ENCODE measurements at places on chromosomes 3 and 15. TPM values are rescaled to one million over a fixed set of nuclear protein-coding genes. Genes with fewer than 3 reads are reported as not detected.

GRCh38 chr15:64333986-64334929 lies 21.7 kb downstream of the CSNK1G1 start:
- no peak for DNase-seq

DNA sequence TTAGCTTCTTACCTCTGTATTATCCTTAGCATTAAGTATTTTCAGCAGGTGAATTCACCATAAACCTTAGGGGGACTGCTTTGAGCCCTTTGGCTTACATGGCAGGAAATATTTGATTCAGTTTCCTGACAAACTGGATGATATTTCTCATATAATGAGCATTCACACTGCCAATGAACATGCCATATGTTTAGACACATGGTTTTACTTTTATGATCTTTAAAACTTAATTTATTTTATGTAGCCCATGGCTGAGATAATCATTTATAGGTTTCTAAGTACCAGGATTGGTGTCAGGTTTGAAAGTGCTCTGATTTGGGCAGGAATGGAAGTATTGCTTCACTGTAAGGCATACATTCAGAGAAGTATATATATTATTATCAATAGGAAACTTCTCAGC lies 319.1 kb downstream of the ZPLD1 start:
- no peak for DNase-seq

GRCh38 chr3:138691351-138691750 lies 82.8 kb downstream of the FAIM start:
- no peak for DNase-seq

DNA sequence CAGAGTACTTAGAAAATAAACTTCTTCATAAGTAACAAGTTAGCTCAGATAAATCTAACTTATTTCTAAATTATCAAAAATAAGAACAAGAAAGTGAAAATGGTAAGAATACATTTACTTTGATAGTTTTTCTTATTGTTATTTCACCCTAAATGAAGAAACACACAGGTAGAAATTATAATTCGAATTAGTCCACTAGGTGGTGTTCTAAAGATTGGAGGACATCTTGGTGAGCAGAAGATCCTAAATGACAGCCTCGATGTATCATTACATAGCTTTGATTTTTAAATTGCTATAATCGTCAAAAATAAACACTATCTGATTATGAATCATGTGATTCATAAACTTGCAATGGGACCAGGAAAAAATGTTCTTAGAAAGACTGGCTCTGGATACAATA lies 280.8 kb upstream of the UBE2E2 start:
- DNase-seq: no peak

- DNase-seq: no peak
Measured at GRCh38 chr3:17544632-17545031, 197.8 kb downstream of the TBC1D5 start.

DNA sequence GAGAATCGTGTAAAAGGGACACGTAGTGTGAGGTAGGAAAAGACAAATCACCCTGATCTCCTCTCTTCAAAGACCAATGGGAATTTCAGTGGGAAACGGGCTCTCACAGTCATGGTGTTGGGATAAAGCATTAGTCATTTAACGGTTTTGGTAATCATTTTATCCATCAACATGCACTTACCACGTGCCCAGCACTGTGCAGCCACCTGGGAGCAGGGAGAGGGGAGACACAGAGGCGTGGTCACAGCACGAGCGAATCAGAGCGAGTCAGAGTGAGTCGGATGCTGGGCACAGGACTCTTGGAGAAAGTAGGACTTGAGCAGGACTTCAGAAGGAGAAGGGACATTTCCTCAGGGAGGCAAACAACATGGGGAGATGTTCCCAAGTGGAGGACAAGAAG lies 130.8 kb downstream of the MINAR1 start:
- DNase-seq: no peak

GRCh38 chr3:188620752-188621151 lies 466.8 kb downstream of the LPP start:
- DNase-seq: no peak

GRCh38 chr3:99767291-99767690 lies 50.4 kb upstream of the CMSS1 start:
- DNase-seq: no peak

GRCh38 chr3:129936757-129937156 lies 37.8 kb upstream of the TRH start:
- peak; percentile 54 for DNase-seq

GRCh38 chr3:44419923-44420650 lies 57.4 kb downstream of the ZNF445 start:
- DNase-seq: no peak

GRCh38 chr3:138881233-138881632 lies 46.5 kb upstream of the PIK3CB start:
- no peak for DNase-seq

DNA sequence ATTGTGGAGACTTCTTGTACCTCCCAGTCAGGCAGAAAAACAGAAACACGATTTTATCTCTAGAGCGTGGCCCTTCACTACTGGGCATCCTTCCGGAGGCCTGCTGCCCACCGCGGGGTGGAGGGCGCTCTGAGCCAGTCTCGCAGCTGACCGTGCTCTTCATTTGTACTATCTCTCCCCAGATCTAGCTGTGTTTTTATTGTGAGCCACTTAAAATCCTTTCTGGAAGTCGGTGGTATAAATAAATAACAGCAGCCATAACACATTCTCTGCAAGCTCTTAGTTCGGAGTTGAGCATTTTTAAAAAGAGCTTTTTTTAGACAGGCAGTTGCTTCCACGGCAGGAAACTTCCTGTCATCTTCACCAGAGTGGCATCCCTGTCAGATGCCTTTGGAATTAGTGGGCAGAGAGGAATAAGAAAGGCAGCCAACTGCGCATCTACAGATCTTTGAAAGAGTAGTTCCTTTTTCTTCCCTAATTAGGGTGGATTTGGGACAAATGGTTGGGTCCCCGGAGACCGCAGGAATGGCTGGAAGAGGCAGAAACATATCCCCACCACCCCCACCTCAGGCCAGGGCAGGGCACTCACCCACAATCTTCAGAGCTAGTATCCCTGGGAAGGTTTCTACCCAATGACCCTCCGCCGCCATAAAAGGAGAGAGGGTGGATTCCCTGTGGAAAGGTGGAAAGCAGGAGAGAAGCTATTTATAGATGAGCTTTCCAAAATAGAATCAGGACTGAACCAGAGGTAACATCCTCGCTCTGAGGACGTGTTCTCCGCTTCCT lies 91.1 kb downstream of the TOP2B start:
- DNase-seq: no peak

DNA sequence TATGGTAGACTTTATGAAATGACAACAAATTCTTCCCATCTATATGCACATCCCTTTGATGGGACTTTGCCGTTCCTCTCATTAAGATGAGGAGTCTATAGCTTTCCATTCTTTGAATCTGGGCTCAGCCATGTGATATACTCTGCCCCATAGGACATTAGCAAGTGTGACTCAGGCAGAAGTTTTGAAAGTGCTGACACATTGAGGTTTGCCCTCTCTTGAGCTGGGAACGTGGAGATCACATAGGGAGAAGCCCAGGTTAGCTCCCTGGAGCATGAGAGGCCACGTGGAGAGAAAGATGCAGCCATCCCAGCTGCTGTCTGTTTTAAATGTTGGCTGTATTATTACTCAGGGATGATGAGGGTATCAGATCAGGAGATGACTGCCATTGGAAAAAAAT lies 67.7 kb upstream of the OXTR start:
- DNase-seq: no peak

GRCh38 chr15:29567336-29567735 lies 254.9 kb downstream of the TJP1 start:
- no peak for DNase-seq

- no peak for DNase-seq
Measured at GRCh38 chr15:74845581-74845980, 2.6 kb upstream of the ULK3 start.

GRCh38 chr3:51934139-51934850 lies 7.4 kb downstream of the RRP9 start:
- peak; percentile 17 for DNase-seq

DNA sequence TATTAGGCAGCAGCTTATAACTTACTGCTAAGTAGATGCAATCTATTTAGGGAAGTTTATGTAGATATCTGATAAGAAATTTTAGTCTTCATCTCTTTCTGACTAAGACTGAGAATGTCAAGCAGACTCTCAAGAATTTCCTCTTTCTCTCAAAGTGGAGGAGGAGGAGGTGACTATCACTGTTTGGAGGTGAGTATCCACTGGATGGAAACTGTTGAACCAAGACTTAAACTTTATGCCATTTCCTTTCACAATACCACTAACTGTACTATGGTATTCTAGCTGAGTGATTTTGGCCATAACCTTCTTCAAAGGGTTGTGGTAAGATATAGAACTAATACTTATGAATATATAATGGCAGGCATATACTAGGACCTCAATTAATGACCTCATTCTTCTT lies 64.6 kb downstream of the TPRG1 start:
- no peak for DNase-seq

GRCh38 chr3:64336488-64336887 lies 111.2 kb upstream of the PRICKLE2 start:
- DNase-seq: no peak

DNA sequence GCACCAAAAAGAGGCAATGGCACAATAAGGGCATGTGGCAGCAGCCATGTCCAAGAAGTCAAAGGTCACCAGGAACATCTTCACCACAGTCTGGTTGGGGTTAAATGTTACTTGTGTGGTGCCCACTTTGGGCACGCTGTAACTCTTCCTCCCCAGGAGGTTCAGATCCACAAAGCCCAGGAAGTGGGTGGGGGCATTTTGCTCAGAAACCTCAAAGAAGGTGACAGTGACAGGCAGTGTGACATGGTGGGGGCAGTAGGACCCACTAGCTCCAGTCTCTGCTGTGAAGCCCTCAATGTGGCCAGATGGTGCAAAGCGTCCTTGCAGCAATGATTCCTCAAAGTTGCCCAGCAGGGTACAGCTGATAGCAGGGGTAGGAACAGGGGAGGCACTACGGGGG lies 5.8 kb downstream of the ZNF80 start:
- DNase-seq: peak; percentile 23

- peak; percentile 26 for DNase-seq
Measured at GRCh38 chr3:107525644-107526305, 3.0 kb downstream of the BBX start.

DNA sequence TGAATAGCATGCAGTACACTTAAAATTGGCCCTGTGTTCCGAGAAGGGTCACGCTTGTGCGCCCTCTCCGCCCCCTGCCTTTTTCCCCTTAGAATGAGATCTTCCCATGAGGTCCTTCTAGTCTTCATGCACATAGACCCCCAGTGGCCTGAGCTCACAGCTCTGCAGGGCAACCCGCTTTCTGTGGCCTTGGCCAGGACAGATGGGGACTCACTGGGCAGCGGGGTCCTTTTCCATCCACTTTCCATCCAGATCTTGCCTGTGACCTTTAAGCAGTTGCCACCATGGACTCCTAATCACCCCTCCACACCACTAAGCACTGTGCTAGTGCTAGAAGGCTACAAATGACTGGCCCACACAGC lies 244.4 kb downstream of the UACA start:
- no peak for DNase-seq

DNA sequence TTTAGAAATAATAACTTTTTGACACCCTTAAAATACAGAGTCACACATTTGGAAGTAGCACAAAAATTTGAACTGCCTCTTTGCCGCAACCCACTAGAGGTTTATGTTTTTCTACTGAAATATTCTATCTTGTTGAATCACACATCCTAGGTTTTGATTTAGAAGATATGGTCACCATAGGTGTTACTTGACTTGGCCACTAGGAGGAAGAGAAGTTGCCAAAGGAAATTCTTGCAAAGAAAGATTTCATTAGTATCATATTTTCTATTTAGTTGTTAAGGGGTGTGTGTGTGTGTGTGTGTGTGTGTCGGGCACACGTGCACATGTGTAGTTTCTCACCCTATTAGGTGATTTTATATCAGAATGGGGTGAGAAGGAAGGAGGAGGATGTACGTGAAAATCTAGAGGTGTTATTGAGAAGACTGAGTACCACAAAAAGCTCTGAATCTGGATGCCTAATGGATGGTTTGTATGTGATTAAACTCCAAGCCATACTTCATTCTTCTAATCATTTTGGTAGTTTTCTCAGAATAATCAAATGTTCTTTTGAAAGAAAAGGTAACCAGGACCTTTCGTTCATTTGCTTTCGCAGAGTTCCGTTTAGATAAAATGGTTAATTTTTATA lies 31.5 kb downstream of the ZFAND6 start:
- no peak for DNase-seq

DNA sequence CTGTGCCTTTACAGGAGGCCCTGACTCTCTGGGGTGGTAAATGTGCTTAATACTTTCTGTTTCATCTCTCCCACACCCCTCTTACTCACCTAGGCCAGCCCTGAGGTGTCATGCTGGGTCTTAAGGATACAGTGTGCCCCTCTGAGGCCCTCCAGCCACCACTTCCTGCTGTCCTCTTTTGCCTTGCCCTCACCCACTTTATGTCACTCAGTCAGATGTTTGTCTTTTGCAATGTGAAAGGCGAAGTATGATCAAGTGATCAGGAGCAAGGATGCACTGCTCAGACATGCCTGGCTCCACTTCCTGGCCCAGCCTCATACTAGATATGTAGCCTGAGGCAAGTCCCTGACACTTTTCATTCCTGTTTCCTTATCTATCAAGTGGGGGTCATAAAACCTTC lies 339.0 kb upstream of the NR2E3 start:
- no peak for DNase-seq

GRCh38 chr3:185998136-185998535 lies 60.3 kb upstream of the TRA2B start:
- DNase-seq: no peak

- DNase-seq: no peak
Measured at GRCh38 chr3:112314649-112315048, 18.3 kb upstream of the CD200 start.

DNA sequence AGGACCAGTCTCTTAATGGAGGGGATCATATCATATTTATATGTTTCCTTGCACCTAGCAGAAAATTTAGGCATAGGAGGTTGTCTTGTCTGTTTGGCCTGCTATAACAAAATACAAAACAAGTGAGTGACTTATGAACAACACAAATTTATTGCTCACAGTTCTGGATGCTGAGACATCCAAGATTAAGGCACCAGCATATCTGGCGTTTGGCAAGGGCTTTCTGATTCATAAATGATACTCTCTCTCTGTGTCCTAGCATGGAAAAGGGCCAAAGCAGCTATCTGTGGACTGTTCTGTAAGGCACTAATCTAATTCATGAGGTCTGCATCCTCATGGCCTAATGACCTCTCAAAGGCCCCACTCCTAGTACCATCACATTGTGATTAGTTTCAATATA lies 683.0 kb downstream of the NR2F2 start:
- no peak for DNase-seq

- DNase-seq: no peak
Measured at GRCh38 chr3:63673111-63673510, 20.6 kb downstream of the SNTN start.

The STAB1 gene
- total RNA-seq: 51.6 TPM

The PPP1R14D gene
- not detected for total RNA-seq

The MUSTN1 gene
- 4.5 TPM for total RNA-seq

The SCN10A gene
- total RNA-seq: not detected

The CCR2 gene
- total RNA-seq: not detected

The SKIC8 gene
- 74.0 TPM for total RNA-seq

The A4GNT gene
- total RNA-seq: 18.9 TPM

The CHST13 gene
- 5.7 TPM for total RNA-seq

The PTX3 gene
- 5.9 TPM for total RNA-seq

The COL6A5 gene
- total RNA-seq: 0.72 TPM

The ARPP21 gene
- total RNA-seq: not detected

The CGNL1 gene
- total RNA-seq: 0.29 TPM
